NCI-H460 (cell line): ENCODE measurements at places on chromosomes 5 and 9. TPM values are rescaled to one million over a fixed set of nuclear protein-coding genes. Genes with fewer than 3 reads are reported as not detected.

DNA sequence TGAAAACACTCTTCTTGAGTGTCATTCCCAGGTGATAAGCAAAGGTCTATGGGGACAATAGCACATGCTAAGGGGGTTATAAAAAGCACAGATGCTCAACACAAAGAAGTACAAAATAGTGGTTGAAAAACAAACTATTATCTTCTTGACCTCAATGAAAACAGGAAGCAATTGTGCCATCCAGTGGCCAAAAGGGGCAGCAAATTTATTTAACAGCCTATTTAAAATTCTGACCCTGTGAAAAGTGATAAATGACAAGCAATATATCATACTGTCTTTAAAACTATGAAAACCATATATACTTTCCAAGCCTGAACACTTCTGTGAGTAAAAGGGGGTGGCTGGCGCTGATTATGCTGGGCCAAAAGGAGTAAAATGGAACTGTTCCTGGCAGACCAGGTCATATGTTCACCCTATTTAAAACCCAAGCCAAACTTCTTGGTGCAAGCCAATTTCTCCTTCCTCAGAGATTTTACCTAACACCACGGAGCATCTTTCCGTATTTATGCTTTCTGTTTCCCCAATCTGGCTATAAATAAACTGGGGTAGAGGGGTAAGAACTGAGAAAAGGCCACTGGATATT is 29.7 kb downstream of the TEX10 start:
- peak; percentile 38 for DNase-seq

DNA sequence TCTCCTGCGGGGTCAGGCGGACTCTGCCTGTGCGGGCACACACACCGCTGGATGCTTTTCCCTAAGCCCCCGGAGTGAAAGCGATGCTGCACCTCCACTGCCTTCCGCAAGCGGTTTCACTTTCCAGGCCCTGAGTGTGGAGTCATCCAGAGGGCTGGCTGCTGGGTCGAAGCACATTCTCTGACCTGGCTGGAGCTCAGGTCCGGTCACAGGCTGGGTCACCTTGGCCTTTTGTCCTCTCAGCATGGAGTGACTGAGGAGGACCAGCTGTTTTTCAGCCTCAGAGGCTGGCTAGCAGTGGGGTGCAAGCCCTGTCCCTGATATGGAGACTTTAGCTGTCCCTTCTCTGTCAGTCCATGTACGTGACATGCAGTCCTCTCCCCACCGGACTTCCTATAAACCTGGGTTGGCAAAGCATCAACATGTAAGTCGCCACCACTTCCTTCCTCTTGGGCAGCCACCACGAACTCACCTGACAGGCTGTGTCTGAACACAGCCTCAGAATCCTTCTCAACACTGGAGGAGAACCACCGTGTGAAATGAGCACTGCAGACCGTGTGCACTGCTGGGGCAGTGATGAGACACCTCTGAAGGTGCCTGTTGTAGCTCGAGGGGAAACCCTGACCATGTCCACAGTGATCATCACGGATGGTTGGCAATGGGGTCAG is 51.3 kb downstream of the GADD45G start:
- DNase-seq = no peak

Gene BRIX1
- total RNA-seq = 96.5 and 97.2 TPM in 2 replicates

- no peak for DNase-seq
These were observed 29.1 kb downstream of the TRIO start for GRCh38 chr5:14172149-14172795.

DNA sequence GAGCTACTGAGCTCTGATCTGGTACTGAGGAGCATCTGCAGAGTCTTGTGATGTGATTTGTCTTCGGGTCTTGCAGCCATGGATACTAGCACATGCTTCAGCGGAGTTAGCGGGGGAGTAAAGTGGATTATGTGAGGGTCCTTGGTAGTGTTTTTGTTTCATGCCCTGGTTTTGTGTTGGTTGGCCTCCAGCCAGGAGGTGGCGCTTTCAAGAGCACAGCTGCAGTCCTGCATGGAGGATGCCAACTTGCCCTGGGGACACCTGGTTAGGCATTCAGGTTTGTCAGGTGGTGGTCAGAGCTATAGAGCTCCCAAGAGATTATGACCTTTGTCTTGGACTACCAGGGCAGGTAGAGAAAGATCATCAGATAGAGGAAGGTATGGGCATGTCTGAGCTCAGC is 185.8 kb upstream of the CDH6 start:
- no peak for DNase-seq

GRCh38 chr9:99046068-99046467 is 58.8 kb upstream of the TGFBR1 start:
- no peak for DNase-seq

- no peak for DNase-seq
These were observed 191.5 kb upstream of the S1PR3 start for GRCh38 chr9:88799541-88800328.

- peak; percentile 52 for DNase-seq
These were observed 127.4 kb downstream of the BARX1 start for GRCh38 chr9:93827545-93828330.

- no peak for DNase-seq
These were observed 84.7 kb upstream of the TBC1D2 start for GRCh38 chr9:98339987-98340800.

Gene BHMT2
- not detected in 2 replicates for total RNA-seq

Gene YIPF5
- 43.2 and 46.3 TPM in 2 replicates for total RNA-seq

- no peak for DNase-seq
These were observed 376.9 kb downstream of the DTWD2 start for GRCh38 chr5:118611332-118611945.

DNA sequence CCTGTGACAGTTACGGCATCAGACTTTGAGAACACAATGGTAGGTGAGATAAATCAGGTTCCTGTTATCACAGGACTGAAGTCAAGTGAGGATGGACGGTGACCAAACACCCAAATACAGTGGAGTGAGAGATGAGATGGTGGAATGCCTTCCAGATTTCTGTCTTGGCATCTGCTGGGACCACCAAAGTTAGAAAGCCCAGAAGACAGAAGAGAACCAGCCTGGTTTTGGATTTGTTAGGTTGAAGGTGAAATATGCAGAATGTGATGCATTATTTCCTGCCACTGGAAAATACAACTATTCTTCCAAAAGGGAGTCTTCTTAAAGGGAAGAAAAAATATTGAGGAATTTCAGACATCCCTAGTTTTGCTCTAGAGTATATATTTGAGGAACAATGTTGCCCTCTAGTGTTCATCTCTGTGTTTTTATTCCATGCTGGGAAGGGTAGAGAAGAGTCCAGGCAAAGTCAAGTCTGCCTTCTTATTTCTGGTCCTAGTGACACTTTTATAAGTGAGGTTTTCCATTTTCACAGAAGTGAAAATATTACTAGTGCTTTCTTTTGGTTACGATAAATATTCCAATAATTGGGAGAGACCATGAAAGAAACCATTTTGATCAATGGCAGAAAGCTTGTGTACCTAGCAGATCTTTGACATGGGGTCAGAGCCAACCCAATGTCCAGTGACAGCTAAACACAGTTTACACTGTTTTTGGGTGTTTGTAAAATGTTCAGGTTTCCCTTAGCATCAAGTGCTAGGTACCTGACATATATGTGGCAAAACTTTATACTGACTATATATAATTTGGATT is 142.3 kb upstream of the ANKH start:
- peak; percentile 74 for DNase-seq

DNA sequence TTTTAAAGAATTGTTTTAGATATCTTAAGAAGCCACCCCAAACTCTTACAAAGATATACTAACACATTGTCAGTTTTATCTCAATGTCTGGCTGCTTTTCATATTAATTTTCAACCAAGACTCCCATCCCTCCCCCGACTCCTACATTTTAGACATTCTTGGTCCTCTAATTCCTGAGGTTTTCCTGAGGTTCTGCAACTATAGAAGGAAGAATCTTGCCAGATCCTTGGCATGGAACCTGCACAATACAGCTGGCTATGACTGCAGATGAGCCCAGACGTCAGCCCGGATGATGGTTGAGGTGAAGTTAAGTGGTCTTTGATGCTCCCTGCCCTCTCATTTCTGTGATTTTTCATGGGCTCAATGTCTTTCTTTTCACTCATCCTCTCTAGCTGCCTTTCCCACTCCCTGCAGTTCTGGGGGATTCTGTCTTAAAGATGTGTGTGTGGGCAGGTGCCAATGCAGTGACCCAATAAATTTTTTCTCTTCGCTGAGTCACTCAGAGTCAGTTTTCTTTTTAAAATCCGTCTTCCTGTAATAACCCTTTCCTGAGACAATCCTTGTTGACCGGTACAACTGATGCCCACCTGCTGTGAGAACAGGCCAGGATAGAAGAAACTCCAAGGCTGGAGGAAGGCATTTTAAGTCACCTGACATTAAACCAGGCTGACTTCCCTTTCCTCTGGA is 237.8 kb upstream of the GAS1 start:
- DNase-seq = no peak

- no peak for DNase-seq
These were observed 70.1 kb downstream of the MELK start for GRCh38 chr9:36642817-36643216.

DNA sequence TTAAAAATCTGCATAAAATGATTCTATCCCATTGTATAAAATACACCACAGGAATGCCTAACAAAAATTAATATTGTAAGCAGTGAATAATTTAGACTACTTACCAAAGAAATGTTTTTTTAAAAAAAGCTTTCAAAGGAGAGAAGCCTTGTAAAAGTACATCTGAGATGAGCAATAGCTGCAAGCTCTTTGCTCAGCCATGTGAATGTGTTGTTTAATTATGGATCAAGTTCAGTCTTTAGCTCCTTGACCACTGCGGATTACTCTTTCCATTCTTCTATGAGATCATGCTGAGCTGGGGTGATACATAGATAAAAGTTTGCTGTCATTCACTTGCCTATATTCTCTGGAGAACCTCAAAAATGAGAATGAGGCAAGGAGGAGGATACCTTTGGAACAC is 782.4 kb upstream of the ZNF608 start:
- DNase-seq = no peak

DNA sequence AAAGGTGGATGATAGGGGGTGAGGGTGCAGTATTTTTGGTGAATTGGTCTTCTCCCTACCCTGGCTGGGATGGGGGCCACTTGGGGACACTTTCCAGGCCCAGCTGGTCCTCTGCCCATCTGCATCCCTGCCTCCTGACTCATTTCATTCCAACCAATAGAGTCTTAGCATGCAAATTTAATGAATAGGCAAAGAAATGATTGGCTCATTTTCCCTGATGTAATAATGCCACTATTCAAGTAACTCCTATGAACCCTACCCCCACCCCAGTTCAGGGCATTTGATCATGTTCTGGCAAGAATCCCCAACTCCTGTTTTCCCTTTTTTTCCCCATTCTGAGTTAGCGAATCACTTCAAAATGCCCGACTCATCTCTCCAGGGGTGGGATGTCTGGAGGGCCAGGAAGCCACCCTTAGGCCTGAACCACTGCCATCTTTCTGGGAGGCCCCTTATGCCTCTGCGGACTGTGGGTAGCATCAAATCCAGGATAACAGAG is 56.7 kb downstream of the PCDH1 start:
- DNase-seq = peak; percentile 95

DNA sequence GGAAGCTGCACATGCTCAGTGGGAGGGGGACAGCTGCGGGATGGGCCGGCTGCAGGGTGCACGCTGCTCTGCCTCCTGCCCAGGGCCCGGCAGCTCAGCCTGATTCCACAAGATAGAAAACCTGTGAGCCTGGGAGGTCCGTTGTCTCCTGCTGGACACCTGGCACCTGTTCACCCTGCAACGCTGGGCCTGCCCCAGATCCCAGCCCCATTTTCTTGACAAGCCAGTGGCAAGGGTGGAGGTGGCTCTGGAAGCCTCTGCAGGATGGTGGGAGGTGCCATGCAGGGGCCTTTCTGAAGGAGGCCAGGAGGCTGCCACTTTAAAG is 68.1 kb upstream of the RNF130 start:
- no peak for DNase-seq

Gene SLC25A51
- 31.8 and 33.0 TPM in 2 replicates for total RNA-seq

GRCh38 chr5:176632745-176633144 is 2.3 kb downstream of the EIF4E1B start:
- no peak for DNase-seq

DNA sequence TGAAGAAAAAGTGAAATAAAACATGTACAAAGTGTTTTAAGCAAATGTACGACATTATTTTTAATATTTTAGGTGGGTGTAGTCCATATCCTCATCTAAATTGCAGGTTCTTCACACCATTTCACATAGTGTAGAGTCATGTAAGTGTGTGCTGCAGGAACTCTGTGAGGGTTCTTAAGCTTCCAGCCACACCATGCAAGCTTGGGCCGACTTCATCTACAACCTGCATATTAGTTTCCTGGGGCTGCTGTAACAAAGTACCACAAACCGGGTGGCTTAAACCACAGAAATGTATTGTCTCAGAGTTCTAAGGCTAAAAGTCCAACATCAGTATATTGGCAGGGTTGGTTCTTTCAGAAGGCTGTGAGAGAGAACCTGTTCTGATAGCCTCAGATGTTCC is 10.2 kb downstream of the PAM start:
- DNase-seq = no peak

DNA sequence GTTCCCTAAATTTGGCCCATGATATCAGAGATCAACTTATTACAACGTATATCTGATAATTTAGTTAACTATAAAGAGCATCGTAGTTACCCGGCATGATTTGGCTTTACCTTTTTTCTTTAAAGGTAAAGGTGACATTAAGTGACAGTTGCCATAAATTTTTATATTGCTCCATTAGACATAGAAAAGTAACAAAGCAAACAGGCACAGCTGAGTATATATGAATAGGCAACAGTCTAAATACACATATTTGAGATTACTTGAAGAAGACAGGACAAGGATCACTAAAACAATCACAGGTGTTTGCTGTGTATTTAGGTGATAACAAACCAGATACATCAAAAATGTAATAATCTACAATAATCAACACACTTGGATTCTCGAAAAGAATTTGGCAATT is 34.8 kb downstream of the RFX3 start:
- no peak for DNase-seq

Gene SLC23A1
- total RNA-seq = not detected in 2 replicates
